CD4-positive, alpha-beta T cell treated with Interleukin-2 at 100 ng/mL for 4 hours (primary cell): ENCODE measurements at places on chromosomes 1 and 21.

- DNase-seq, result no peak
Measured at GRCh38 chr1:2086446-2087078, 36.4 kb downstream of the PRKCZ start.

DNA sequence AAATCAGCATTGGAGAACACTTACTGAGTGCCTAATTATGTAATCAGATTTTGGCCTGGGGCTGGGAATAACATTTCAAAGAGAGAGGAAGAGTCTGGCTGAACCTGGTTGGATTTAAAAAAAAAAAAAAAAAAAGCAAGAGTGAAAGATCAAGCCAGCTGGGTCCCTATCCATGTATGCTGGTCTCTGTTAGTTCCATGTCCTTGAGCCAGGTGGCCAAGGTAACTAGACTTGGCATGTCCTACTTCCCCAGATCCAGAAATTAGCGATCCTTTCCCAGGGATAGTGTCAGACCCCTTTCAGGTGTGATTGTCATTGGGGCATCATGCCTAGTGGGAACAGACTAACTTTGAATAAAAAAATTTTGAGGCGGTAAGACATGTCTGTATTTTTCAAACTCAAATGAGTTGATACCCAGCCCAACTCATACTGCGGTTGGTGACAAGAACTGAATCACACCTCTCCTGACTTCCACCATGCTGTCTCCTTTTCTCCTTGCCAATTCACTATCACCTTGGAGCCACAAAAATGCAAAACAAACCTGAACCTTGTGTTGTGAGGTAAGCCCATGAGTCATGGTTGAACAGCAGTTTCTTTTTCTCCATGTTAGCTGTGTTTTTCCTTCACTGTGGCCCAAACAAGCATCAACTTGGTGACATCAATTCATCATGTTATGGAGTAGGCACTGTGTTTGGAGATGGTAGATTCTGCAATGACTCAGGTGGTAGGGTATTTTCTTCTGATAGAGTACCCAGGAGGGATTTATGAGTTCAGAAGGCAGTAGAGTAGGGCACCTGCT, 24.5 kb upstream of the PPP2R5A start:
- peak; percentile 46 for DNase-seq

DNA sequence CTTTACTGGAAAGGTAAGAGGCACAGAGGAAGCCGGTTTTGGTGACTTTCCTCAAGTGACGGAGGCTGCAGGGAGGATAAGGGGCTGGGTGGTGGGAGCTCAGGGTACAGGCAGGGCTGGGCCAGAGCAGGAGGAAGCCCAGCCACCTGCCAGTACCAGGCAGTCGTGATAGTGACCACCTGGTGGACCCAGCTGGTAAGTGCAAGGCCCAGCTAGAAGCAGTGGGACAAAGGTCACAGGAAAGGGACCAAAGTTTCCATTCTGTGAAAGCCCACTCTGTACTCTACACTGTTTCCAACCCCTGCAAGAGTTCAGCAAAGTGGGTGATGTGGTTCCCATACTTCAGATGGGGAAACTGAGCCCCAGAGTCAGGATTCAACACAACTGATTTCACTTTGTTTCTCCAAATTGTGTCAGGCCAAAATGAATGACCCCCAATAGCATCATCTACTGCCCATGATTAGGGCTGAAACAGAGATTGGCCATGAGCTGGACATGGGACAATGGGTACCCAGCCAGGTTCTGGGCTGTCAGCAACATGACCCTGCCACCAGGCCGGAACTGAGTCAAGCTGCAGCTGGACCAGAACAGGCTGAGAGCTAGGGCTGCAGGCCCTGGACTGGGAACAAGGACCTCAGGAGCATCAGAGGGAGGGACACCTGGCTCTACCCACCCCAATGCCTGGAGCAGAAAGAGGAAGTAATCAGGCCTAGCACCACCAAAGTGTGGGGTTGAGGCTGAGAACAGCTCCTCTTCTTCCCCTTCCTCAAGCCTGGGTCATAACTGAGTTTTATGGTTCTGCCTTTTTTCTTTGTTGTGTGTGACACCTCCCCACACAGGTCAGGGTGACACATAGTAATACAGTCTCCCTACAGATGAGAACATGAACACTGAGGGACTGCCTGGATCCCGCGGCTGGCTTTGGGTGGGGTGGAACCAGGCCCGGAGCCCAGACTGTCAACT, 50.2 kb downstream of the KCNN3 start:
- no peak for DNase-seq

DNA sequence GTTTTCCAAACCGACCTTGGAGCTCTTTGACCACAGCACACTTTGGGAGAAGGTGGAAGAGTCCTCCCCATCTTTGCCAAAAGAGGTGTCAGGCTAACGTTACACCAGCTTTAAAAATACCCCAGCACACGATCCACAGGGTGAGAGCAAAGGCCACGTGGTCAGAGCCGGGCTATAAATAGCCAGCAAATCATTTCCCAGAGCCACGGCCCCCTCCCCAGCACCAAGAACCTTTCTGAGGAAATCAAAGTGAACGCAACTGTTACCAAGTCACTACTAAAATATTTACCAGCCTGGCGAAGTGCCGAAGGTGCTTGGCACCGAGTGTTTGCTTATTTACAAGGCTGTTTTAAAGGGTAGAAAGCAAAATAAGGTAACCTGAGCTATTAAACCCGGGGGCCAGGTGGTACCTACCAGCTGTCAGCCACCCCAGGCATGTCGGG, 72.4 kb downstream of the CASZ1 start:
- no peak for DNase-seq

GRCh38 chr1:212481438-212481767, 48.7 kb downstream of the NENF start:
- no peak for DNase-seq

- DNase-seq, result no peak
Measured at GRCh38 chr1:206986885-206987284, 16.6 kb upstream of the FCAMR start.

- DNase-seq, result no peak
Measured at GRCh38 chr1:54766726-54767125, 2.4 kb upstream of the PARS2 start.

GRCh38 chr1:181126289-181126688, 37.8 kb downstream of the IER5 start:
- no peak for DNase-seq

- DNase-seq, result no peak
Measured at GRCh38 chr1:12761781-12762180, 11.8 kb upstream of the PRAMEF12 start.

- DNase-seq, result no peak
Measured at GRCh38 chr1:213381572-213382084, 330.6 kb downstream of the RPS6KC1 start.

DNA sequence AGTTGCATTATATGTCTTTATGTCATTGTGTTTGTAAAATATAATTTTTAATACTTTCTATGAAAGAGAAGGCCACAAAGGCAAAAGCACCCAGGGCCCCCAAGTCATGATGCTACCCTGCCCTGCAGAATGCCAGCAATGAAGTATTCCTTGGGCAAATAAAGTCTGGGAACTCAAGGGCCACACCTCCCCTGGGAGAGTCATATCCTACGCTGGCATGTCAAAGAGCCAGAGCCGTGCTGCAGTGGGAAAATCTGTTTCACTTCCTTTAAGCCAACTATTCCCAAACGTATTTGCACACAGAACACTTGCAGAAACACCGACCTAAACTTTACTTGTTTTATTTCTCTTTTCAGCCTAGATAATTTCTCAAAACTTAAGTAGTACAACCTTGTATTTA, 98.4 kb upstream of the KAZN start:
- no peak for DNase-seq

- no peak for DNase-seq
Measured at GRCh38 chr1:156128308-156128653, 13.8 kb downstream of the LMNA start.

GRCh38 chr1:85244271-85245061, 15.0 kb downstream of the C1orf52 start:
- no peak for DNase-seq

DNA sequence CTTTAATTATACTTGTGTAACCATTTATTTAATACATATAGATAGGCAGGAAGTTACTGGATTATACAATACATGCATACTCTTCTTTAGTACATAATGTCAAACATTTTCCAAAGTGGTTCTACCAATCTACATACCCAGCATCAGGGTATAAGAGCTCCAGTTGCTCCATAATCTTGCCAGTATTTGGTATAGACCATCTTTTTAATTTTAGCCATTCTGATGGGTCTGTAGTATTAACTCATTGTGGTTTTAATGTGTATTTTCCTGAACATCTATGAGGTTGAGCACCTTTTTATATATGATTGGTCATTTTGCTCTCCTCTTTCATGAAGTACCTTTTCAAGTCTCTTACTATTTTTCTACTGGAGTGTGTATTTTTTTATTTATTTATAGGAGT, 32.1 kb downstream of the EBNA1BP2 start:
- DNase-seq, result no peak

GRCh38 chr1:111140680-111140967, 601 bp downstream of the CEPT1 start:
- no peak for DNase-seq

DNA sequence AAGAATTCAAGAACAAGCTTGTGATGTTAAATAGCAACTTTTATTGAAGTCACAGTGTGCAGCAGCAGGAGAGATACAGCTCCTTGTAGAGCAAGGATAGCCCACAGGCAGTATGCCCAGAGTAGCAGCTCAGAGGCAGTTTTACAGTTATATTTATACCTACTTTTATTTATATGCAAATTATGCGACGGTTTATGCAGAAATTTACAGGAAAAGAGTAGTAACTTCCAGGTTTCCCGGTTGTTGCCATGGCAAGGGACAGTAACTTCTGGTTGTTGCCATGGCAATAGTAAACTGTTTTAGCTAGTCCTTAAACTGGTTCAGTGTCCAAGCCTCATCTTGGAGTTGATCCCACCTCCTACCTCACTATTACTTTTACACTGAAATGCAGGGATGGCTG, 344.6 kb upstream of the LYPLAL1 start:
- DNase-seq, result no peak
